ENCODE measurements at places on chromosomes 3 and 15.

DNA sequence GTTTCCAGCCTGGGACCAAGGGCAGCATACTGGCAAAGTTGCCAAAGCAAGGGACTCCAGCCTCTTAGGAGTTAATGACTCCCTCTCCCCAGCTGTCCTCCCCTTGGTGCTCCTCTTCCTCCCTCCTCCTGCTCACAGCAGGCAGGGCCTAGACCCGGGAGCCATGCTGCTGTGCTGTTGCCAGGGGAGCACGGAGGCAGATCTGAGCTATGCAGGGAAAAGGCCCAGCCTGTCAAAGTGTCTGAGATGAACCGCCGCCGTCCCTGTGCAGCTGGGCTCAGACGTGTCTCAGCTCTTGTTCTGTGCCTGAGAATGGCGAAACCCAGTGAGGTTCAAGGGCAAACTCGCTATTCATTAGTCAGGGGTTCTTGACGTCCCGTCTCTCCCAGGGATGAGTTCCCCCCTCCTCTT is 60.8 kb upstream of the POLG start:
- no peak for DNase-seq

DNA sequence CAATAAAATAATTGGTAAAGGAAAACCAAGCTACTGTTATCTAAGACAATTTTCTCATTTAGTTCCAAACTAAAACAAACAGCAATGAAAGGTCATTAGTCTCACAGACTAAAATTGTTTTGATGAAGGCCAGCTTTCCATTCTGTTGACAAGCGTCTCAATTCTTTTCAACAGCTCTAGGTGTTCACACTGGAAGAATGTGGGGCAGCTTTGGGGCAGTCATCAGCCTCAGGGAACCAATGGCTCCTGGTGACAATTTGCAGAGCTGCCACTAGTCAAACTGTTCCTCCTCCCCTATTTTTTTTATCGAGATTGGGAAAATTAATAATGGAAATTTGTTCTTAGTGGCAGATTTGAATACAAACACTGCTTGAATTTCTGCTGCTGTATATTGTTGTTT is 104.2 kb downstream of the MEIS2 start:
- DNase-seq = no peak

GRCh38 chr3:31193871-31194270 is 299.4 kb upstream of the GADL1 start:
- no peak for DNase-seq

DNA sequence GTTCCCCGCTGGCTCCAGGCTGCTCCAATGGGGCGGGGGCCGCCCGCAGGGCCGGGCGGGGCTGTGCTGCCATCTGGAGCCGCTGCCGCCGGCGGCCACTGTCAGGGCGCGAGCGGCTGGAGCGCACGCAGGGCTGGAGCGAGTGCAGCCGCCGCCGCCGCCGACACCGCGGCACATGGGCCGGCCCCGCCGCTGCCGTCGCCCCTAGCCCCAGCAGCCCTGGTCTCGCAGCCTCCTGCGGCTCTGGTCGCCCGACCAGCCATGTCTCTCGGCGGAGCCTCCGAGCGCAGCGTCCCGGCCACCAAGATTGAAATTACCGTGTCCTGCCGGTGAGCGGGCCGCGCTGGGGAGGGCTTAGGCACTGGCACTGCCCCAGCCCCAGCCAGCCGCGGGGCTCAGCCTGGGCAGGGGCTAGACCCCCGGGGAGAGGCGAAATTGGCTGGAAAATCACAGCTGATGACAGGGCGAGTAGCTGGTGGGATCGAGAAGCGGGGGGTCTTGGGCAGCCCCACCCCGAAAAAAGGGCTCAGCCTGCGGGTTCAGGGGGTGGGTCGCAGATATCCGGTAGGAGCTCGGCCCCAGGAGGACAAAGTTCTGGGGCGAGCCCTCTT is at the start of gene CPNE9:
Gene CPNE9, plus strand, starts transcription at position 98 of the 611 bp plus-strand sequence. Its CDS starts 164 bp downstream, at position 262.
- no peak for DNase-seq

DNA sequence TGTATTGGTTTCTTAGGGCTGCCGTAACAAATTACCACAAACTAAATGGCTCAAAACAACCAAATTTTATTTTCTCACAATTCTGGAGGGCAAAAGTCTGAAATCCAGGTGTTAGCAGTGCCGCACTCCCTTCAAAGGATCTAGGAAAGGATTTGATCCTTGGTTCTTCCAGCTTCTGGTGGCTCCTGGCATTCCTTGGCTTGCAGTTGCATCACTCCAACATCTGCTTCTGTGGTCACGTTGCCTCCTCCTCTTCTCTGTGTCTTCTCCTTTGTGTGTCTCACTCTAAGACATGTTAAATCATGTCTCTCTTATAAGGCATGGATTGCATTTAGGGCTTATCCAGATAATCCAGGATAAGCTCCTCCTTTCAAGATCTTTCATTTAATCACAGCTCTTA is 262.2 kb downstream of the MEX3B start:
- DNase-seq = no peak

DNA sequence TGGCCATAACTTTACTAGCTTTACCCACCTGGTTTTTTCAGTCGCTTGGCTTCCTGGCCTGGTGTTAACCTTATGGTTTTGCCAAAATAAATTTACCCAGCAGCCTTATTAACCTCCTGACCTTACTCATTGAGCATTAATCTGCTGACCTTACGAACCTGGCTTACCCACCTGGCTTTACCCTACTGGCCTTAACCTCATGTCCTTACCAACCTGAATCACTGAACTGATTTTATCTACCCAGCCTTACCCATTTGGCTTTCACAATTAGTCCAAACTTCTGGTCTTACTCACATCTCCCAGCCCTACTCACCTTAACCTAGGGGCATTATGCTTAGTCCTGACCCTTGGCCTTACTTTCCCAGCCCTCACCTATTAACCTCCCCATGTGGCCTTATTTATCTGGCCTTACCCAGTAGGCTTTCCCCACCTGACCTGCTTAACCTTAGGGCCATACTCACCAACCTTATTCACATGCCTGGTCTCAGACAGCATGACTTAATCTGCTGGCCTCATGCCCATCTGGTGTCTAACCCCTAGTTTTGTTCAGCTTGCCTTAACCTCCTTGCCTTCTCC is 93.4 kb downstream of the IL12A start:
- no peak for DNase-seq

- DNase-seq = no peak
Measured at GRCh38 chr3:71791634-71792033, 6.7 kb upstream of the PROK2 start.

- no peak for DNase-seq
Measured at GRCh38 chr15:33358306-33358705, 47.5 kb downstream of the RYR3 start.

- no peak for DNase-seq
Measured at GRCh38 chr3:126486360-126486847, 10.7 kb upstream of the ZXDC start.

DNA sequence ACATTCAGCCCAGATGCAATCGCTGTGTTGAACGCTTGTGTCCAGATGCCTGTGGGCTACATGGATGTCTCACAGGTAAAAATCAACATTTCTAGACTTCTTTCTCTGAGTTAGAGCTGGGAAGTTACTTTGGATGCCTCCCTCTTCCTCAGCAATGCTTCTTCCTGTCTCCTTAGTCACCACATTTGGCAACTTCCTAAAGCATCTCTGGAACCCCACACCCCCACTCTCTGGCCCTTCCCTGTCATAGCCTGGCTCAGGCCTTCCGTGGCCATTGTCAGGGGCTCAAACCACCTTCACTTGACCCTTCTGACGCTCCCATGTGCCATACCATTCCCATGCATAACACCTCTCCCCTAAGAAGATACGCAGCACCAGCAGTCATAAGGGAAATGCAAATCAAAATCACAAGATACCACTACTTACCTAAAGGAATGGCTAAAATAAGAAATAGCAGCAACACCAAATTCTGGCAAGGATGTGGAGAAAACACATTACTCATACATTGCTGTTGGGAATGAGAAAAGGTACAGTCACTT is 21.6 kb upstream of the RGMA start:
- no peak for DNase-seq

- DNase-seq = no peak
Measured at GRCh38 chr3:26807272-26807671, 184.7 kb downstream of the LRRC3B start.

GRCh38 chr3:70245746-70246525 is 66.5 kb downstream of the MDFIC2 start:
- DNase-seq = no peak

- no peak for DNase-seq
Measured at GRCh38 chr3:133125171-133125570, 87.0 kb downstream of the TMEM108 start.

GRCh38 chr15:66940368-66940767 is 125.0 kb upstream of the SMAD3 start:
- DNase-seq = no peak

DNA sequence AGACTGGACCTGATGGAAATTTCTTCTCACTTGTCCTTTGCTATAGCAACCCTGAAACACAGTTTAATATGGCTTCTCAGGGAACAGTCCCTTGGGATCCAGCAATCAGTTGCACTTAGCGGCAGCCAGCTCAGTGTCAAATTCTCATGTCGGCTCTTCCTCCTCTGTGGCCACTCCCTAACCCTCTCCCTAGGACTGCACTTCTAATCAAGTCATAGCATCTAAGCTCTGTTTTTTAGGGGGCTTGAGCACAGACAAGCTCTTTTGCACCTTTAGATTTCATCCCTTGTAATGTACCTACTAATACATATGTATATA is 250.5 kb upstream of the TLE3 start:
- DNase-seq = no peak

GRCh38 chr3:14933820-14934425 is 13.5 kb upstream of the NR2C2 start:
- DNase-seq = no peak

DNA sequence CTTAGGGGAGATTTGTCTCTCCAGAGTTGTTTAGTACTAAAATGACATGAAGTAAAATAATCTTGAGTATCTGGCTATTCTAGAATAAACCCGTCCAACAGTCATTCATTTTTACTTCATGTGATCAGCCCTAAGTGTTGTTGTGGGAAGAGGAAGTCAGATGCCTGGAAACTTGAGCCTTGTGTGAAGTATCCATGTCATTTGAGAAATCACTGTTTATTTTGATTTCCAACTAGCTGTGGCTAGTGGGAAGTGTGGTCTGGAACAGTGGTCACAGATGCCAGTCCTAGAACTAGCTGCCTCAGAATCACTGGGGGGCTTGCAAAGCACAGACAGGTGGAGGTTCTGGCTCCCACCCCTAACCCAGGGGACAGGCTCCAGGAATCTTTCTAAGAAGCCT is 77.7 kb upstream of the LIMD1 start:
- no peak for DNase-seq

GRCh38 chr15:67724691-67725375 is 100.5 kb upstream of the SKOR1 start:
- DNase-seq = no peak

DNA sequence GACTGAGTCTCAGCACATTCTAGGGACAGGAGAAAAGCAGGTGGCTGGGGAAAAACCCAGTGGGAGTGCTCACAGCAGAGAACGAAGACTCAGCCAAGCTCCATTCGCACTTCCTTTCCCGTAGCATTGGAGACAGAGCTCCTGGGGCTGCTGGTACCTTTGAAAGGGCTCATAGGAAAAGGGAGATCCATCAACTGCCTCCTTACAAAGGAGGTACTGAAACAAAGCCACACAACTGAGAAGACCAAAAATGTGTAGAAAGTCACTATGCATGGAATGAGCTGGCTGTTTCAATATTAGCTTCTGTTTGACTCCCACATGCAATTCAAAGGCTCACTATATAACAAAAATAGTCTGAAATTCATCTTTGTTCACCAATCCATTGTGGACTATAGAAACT is 16.9 kb downstream of the STIMATE start:
- DNase-seq = no peak

GRCh38 chr15:48507416-48508065 is 138.0 kb downstream of the FBN1 start:
- no peak for DNase-seq

DNA sequence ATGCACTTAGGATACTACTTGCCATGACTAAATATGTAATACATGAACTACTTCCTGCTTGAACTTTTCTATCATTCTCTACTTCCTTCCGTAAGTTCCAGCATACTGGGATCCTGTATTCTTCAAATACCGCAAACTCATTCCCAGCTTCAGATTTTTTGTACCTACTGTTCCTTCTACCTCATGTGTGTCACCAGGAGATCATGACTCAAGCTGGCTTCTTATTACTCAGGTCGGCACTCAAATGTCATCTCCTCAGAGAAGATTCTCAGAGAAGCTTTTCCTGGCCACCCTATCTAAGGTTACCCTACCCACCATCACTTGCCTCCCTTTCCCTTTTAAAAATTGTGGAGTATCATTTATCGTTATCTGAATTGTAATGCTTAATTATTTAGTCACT is 66.7 kb downstream of the RFX7 start:
- no peak for DNase-seq

GRCh38 chr3:70550723-70551319 is 238.4 kb upstream of the MDFIC2 start:
- DNase-seq = no peak

GRCh38 chr3:32958509-32958908 is 7.1 kb downstream of the CCR4 start:
- DNase-seq = no peak

DNA sequence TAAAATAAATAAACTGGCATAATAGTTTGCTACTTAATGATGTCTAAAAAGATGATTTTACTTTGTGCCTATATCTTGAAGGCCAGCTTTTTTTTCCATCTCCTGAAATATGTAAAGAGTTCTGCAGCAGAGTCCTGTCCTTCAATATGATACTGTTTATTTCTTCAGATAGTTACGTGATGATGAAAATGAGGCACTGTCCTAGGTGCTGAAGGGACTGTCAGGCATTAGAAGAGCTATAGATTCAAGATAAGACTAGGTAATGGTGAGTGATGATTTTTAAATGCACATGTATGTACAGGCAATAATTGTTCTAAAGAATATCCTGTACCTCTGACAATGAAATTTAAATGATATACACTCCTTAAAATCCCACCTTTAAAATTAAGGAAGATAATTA is 326.9 kb upstream of the DNAJC19 start:
- DNase-seq = no peak

DNA sequence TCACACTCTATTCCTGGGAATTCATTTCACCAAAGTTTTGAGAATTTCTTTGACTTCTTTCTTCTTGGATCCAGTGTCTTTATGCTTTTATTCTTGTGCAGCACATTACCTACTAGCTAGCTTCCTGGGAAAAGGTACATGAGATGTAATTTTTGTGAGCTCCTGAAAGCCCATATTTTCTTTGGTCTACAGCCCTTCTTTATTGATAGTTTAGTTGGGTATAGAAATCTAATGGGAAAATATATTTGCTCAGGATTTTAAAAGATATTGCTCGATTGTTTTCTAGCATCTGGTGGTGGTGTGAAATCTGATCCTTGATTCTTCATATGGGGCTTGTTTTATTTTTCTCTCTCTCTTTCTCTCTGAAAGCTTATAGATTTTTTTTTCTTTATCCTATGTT is 45.8 kb downstream of the FOXB1 start:
- DNase-seq = no peak

GRCh38 chr3:185595526-185595925 is 9.4 kb downstream of the SENP2 start:
- DNase-seq = no peak

GRCh38 chr15:50241684-50242450 is 23.7 kb downstream of the HDC start:
- no peak for DNase-seq

All from caudate nucleus (tissue), 63 donors.